ENCODE measurements at places on chromosomes 11 and 22.

- DNase-seq: no peak
Measured at GRCh38 chr11:132054822-132055221, 684.4 kb downstream of the NTM start.

DNA sequence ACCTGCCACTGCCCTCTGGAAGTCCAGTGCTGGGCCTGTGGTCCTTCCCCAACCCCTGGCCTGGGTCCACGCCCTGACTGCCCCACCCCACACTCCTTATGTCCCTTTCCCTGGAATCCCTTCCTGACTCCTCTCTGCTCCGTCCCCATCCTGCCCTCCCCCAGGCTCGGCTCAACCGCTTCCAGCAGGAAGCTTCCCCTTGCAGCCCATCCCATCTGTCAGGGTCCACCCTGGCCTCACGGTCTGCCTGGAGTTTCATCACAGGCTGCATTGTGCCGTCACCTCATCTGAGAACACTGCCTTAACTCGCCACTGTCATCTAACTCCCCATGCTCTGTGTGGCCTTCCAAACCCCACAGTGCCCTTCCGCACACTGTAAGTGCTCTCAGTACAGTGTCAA, 64.3 kb downstream of the NAT10 start:
- no peak for DNase-seq

GRCh38 chr22:18085188-18085587, 7.4 kb downstream of the PEX26 start:
- DNase-seq: no peak

DNA sequence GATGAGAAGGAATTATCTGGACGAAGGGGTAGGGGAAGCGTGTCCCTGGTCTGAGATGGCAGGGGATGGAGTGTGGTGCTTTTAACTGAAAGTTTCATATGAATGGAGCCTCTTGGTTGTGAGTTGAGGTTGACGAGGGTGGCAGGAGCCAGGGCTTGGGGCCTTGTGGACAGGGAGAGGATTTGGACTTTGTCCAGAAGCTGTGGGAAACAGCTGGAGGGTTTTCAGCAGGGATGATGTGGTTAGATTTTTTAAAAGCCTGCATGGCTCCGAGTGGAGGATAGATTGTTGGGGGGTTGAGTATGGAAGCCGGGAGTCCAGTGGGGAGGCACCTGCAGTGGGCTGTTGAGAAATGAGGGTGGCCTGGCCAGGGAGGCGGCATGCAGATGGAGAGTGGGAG, 24.8 kb downstream of the MYO7A start:
- no peak for DNase-seq

GRCh38 chr22:40050258-40050657, 55.5 kb downstream of the FAM83F start:
- no peak for DNase-seq

- no peak for DNase-seq
Measured at GRCh38 chr11:71504531-71504930, 22.5 kb upstream of the KRTAP5-7 start.

DNA sequence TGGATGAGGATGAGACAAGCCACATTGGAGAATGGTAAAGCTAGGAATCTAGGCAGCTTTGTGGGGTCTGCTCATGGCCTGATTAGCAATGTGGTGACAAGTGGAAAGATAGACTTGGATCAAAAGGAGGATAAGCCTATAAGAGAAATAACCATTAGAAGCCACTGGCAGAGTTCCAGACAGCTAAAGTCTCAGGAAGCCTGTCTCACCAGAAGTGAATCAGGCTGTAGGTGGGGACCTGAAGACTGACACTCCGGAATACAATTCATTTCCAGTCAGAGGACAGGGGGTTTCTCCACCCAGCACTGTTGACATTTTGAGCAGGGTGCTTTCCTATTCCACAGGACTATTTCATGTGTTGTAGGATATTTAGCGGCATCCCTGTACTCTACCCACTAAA, 129.7 kb downstream of the ARHGAP42 start:
- DNase-seq: peak; percentile 25

DNA sequence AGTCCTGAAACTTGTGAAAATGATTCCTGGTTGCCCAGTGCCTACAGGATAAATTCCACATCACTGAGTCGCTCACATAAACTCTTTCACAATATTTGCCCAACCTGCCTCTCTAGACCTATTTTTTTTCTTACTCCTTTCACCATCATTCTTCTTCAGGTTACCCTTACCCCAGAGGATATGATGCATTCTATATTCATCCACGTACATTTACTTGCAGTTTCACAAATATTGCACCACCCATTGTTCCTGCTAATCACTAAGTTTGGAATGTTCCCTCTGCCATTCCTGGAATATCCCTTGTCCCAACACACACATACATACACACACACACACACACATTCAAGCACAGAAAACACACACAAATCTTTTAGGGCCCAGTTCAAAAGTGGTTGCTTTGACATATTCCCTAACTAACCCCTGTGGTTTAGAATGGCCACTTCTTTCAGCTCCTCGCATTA, 379.5 kb downstream of the ETS1 start:
- no peak for DNase-seq
